ENCODE measurements at places on chromosomes 3 and 15.

- DNase-seq, result peak; percentile 79
These were observed at the start of gene LOXL1 for GRCh38 chr15:73926219-73927002. Gene LOXL1 (plus strand): TSS chr15:73926462. CDS start chr15:73926784, 322 bp downstream.

DNA sequence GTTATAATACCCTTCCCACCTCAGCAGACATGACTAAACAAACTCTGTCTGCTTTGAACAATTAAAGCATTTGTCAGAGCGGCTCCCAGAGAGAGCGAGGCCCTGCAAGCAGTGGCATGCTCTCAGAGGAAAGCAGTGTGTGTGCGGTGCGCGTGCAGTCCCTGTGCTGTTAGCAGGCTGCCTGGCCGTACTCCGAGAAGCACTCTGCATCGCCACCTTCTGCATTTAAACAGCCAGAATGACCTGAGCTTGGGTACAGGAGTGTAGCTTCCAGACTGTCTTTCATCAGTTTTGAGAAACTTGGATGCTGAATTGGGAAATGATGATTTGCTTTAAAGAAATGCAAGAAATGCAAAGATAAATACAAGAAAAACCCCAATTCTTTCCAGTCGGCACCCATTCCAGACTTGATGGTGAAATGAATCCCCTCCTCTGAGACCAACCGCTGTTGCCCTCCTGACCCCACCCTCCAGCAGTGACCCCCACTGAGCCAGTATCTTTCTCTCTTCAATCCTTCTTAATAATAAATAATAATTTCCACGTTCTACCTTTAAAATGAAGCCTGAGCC, 113.5 kb downstream of the VGLL4 start:
- DNase-seq, result peak; percentile 90

DNA sequence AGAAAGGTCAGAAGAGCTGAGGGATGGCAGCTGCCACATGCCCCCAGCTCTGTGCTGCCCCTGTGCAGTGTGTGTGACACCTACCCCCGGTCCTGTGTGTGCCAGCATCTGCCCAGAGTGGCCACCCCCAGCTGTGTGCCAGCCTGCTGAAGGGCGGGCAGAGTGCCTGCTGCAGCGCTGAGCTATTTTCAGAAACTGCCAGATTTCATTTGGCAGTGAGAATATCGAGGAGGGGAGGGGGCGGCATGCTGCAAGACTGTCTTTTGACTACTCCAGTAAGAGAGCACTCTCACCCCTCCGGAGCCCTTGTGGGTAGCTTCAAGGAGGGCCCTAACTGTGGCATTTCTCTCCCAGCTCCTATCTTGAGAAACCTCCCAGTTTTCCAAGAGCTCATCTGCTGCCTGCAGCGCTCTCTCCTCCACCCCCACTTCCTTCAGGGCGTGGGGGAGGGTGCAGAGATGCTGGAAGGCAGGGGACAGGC, 25.2 kb upstream of the DOCK3 start:
- no peak for DNase-seq

- peak; percentile 90 for DNase-seq
These were observed 333.9 kb downstream of the PTPRG start for GRCh38 chr3:61894988-61895935.

- no peak for DNase-seq
These were observed 1.7 kb downstream of the PPCDC start for GRCh38 chr15:75025107-75025506.

- DNase-seq, result no peak
These were observed 304.0 kb upstream of the TLE3 start for GRCh38 chr15:70401709-70402108.

- no peak for DNase-seq
These were observed 63.4 kb upstream of the CPB1 start for GRCh38 chr3:148763986-148764935.

DNA sequence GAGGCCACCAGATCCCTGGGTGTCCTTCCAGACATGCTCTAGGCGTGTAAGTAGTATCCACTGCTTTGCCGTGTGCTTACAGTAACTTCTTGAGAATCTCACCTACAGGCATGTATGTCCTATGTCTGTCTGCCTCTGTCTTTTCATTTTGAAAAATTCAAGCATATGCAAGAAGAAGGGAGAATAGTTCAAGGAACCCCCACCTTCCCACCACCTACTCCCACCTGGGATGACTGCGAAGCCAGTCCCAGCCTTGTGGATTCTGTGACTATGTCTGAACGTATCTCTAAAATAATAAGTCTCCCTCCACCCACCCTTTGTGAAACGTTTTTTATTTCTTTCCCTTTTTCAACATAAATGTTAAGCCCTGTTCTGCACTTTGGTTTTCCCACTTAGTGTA, 15.0 kb downstream of the CHST13 start:
- no peak for DNase-seq

GRCh38 chr3:137768361-137769321, 4.5 kb downstream of the SOX14 start:
- DNase-seq, result no peak

- DNase-seq, result no peak
These were observed 3.5 kb downstream of the TKT start for GRCh38 chr3:53252096-53252946.

GRCh38 chr15:77532846-77533245, 99.9 kb downstream of the LINGO1 start:
- no peak for DNase-seq

- DNase-seq, result no peak
These were observed 17.6 kb downstream of the TMCO5A start for GRCh38 chr15:37951999-37952398.

GRCh38 chr15:96551196-96551595, 220.7 kb downstream of the NR2F2 start:
- DNase-seq, result no peak

- DNase-seq, result no peak
These were observed 15.4 kb upstream of the APEH start for GRCh38 chr3:49658711-49659110.

DNA sequence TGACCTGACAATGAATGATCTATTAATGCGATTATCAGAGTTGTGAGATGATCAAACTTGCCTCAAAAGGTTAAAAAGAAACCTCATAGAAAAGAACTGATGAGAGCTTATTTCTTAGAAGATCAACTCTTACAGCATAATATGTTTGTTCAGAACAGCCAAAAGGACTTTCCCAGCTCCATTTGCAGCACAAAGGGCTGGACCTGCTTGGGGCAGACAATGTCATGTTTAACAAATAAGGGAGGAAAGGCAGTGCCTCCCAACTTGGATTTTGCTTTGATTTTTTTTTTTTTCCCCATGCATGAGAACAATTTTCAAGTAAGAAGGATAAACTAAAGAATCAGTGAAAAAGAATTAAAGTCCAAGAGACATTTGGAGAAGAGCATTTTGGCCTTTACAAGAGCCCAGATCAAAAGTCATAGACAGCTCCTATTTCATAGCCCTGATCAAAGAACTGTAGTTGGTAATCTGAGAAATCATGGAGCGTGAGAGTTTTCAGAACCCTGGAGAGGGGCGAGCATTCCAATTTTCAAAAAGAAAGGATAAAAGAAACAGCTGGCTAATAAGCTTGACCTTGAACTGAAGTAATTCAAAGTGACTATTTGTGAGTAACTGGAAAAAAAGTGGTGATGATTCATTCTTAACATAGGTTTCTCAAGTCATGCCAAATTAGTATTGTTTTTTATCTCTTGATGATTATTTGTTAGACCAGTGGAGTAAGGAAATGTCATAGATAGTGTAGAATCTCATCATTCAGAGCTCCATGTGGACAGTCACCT, 136.0 kb upstream of the CFAP20DC start:
- peak; percentile 35 for DNase-seq

DNA sequence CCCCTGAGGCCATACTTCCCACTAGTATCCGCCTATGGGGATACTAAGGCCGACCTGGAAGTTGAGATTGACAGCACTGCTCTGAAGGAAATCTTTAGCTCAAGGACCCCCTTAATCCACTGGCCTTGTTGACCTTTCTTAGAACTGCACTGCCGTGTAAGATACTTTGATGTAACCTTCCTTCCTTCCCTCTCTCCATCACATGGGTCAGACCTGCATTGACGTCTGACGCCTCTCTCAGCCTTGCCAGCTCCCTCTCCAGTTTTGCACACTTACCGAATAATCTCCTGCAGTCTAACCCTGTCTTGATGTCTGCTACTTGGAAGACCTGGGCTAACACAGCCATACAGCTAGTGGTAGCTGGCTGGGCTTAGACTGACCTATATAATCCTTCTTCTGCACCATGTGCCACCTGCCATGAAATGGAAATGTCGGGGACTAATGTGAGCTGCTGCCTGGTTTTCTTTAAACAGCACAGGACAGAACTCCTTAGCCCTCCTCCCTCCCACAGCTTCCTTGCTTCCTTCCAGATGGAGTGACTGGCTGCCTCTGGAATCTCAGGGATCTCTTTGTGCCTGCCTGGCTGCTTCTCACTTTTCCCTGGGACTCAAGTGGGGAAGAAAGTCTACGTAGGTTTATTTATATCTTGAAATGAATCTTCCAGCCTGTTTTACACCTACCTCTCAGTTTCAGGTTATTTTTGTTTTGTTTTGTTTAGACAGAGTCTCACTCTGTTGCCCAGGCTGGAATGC, 39.2 kb upstream of the HERC1 start:
- DNase-seq, result no peak

DNA sequence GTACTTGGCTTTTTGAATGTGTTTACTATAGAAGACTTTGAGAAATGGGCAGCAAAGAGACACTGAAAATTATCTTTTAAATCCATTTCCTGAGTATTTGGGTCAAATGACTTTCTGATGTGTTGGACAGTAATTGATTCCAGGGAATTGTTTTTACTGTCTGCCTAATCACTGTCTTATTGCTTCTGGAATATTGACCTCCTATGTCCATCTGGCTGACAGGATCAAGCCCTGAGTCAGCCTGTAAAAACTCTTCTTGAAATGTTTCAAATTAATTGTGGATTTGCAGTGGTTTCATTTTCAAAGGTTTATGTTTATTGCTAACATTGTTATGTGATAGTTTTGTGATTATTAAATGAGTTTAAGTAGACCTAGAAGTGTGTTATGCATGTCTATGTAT, 50.6 kb upstream of the MLF1 start:
- DNase-seq, result no peak

DNA sequence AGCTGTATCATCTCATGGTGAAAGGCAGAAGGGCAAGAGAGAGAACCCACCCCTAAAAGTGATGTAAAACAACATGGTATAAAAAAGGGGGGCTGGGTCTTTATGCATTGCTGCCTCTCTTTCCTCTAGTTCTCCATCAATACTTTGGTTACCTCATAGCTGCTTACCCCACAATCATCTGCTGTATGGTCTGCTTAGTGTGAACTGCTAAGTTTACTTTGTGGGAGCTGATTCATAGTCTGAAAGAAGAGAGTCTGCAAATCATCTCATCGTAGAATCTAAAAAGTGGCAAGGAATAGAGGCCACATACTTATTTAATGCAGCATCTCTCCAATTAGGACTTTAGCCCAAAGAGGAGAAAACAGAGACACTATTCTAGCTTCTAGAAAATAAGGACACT, 546.8 kb downstream of the GBE1 start:
- DNase-seq, result no peak

GRCh38 chr3:36480911-36481648, 100.8 kb downstream of the STAC start:
- DNase-seq, result no peak

- no peak for DNase-seq
These were observed 24.1 kb upstream of the MRPS22 start for GRCh38 chr3:139319428-139320402.

- peak; percentile 16 for DNase-seq
These were observed 25.0 kb downstream of the LRRC58 start for GRCh38 chr3:120324190-120324589.

All from A172 (cell line).